Activated T-cell treated with anti-CD3 and anti-CD28 coated beads for 48 hours (primary cell): ENCODE measurements at places on chromosomes 12 and 14.

GRCh38 chr12:117439531-117440001 is 78.1 kb upstream of the NOS1 start:
- DNase-seq = no peak

GRCh38 chr12:39144613-39145061 is 239.2 kb upstream of the CPNE8 start:
- no peak for DNase-seq

DNA sequence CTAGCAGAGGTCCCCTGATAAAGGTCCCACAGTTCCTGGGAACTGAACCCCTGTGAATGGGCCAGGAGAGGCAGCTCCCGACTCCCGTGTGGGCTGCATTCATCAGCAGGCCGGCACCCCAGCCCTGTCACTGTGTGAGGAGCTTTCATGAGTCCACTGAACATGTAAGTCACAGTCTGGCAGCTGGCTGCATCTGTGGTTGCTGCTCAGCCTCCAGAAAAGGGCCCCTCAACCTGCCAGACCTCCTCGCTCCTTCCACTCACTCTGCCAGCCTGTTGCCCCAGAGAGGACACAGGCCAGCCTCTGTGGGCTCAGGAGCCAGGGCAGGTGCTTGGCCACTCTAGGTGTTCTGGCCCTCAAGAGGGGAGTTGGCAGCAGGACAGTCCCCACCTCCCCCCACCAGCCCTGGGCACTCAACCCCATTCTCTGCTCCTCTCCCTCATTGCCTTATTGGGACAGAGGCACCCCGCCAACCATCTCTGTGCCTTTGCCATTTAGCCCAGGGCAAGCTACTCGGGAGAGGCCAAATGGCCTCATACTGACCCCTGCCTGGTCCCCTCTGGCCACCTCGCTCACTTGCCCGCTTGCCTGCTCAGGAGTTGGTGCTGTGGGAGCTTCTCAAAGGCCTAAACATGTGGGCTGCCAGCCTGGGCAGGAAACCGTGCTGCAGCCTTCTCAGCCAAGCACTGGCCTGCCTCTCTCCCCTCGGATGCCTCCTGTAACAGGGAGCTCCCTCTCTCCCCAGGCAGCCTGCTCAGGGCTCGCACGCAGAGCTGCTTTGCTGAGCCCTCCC is 1.9 kb downstream of the RTL1 start:
- no peak for DNase-seq

- DNase-seq = no peak
These were observed 150.3 kb upstream of the AVPR1A start for GRCh38 chr12:63301311-63301710.

DNA sequence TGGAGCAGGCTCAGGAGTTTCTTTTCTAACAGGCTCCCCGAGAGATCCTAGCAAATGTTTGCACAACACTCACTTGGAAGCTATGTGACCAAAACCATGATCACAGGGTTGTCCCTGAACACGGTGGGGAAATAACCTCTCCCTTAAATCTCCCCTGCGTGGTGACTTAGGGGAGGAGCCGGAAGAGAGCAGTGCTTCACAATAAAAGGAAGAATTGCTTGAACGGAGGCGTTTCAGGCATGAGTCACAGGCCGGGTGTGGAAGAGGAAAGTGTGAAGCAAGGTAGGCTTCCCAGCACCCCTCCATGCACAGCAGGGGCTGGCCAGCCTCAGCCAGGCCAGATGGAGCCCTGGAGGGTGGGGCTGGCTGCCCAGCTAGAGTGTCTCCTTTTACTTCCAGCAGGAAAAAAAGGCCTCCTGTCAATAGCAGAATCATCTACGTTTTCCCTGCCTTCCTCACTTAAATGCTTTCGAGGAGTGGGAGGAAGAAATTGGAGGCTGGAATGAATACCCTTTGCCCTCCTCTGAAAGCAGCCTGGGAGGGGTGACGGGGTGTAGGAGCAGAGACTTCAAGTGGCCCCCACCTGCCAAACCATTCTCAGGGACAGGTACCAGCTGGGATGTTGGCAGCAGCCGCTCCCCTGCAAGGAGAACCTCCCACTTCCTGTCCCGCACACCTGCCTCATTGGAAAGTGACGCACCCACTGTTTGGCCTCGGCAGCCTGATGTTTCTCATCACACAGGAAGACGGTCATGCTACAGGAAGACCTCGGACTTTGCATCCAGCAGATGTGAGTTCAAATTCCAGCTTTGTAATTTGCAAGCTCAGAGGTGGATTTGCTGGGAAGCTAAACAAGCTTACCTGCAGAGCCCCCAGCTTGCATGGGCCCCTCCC is 30.1 kb upstream of the PPP2R5C start:
- DNase-seq = peak; percentile 78

DNA sequence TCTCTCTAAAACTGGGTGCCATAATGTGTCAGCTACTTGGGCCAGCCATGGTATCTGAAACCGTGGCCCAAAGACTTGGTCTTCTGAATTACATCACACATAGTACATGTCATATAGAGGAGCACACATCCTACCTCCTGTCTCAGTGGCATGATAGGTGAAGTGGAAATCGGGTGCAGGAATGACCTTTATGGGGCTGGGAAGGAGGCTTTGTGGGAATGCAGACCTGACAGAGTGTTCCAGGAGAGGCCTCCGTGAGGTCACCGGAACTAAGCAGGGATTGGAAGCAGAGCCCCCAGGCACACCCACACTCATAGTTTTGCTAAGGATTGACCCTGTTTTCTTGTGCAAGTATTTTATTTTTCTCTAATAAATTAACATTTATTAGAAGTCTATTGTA is 82.6 kb downstream of the NTF3 start:
- DNase-seq = no peak

DNA sequence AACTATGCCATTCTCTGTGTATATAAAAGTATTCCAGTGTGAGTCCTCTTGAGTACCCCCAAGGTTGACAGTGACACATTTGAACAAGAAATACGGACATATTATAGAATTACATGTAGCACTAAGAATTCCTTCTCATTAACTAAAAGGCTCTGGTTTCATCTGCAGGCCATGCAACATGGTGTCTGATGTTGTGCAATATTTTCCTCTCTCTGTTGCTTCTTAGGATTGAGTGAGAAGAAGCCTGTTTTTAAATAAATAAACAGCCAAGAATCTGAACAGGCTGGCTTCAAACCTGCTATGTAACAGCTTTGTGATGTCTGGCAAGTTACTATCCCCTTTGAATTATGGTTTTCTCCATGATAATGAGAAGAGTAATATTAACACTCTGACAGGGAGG is 22.2 kb upstream of the CCER1 start:
- no peak for DNase-seq

DNA sequence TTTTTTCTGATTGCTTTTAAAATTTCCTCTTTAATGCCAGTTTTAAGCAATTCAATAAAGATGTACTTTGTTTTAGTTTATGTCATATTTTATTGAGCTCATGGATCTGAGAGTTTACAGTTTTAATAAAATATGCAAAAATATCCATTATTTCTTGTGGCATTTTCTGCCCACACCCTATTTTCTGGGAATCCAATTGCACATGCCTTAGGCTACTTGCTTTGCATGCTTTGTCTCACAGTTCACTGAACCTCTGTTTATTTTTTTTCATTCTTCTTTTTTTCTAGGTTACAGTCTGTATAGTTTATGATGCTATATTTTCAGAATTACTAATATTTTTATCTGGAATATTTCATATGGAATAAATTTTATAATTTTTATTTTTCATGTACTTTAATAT is 1258.0 kb downstream of the FSCB start:
- no peak for DNase-seq

GRCh38 chr12:6416596-6416995 is 28.2 kb upstream of the CD27 start:
- DNase-seq = no peak

DNA sequence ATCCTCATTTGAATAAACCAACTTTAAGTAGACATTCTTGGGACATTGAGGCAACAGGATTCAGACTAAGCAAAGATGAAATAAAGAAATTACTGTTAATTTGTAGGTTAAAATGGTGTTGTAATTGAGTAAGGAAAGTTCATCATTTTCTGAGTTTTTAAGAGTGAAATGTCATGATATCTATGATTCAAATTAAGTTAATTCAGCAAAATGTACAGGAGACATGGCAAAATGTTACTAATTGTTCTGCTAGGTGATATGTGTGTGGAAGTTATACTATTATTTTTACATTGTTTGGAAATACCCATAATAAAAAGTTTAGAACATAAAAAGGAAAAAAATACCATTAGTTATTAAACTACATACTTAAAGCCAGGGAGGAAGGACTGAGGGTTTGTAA is 55.0 kb upstream of the EGLN3 start:
- no peak for DNase-seq
